ENCODE measurements at places on chromosomes 6 and 20. TPM values are rescaled to one million over a fixed set of nuclear protein-coding genes. Genes with fewer than 3 reads are reported as not detected.

- no peak for DNase-seq
Observed at GRCh38 chr20:58741384-58741783, 48.8 kb downstream of the NPEPL1 start.

- no peak for DNase-seq
Observed at GRCh38 chr20:51758978-51759544, 9.1 kb downstream of the ATP9A start.

- no peak for DNase-seq
Observed at GRCh38 chr6:137754366-137754765, 112.7 kb upstream of the TNFAIP3 start.

DNA sequence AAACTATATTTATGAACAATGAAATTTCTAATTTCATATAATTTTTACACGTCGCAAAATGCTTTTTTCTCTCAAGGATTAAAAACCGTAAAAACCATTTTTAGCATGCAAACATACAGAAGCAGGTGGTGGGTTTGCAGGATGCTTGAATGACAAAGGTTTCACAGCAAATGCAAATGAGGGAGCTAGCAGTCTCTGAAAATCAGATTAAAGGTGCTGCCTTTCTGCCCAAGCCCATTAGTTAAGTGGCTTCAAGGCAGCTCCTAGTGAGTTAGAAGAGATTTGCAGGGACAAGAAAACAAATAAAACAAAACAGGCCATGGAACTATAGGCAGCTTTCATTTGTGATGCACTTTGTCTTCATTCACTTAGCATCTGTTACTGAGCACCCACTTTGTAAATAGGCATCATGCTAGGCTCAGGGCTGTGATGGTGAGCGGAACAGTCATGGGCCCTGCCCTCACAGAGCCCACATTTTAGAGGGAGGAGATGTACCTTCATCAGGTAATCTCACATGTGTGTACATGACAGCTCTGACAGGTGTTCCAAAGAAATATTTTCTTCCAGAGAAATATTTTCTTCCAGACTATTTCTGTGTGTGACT is 29.5 kb downstream of the NAPB start:
- no peak for DNase-seq

- no peak for DNase-seq
Observed at GRCh38 chr6:136767570-136768309, 24.5 kb downstream of the MAP3K5 start.

GRCh38 chr6:158783851-158784250 is 35.3 kb downstream of the EZR start:
- no peak for DNase-seq

DNA sequence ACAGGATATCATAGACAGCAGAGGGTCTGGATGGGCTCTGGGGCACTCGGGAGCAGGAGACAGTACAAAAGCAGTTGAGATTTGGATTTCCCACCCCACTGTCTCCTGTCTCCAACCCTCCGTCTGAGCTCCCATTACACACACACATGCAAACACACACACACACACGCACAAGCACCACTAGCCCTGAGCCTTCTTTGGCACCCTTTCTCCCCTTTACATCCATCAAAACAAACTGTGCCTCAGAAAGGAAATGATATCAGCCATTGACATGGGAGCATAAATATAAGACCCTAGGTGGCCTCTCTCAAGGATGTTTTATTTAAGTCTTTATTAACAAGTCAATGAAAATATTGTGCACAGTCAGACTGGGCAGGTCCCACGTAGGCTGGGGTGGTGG is 17.5 kb downstream of the TTBK1 start:
- no peak for DNase-seq

DNA sequence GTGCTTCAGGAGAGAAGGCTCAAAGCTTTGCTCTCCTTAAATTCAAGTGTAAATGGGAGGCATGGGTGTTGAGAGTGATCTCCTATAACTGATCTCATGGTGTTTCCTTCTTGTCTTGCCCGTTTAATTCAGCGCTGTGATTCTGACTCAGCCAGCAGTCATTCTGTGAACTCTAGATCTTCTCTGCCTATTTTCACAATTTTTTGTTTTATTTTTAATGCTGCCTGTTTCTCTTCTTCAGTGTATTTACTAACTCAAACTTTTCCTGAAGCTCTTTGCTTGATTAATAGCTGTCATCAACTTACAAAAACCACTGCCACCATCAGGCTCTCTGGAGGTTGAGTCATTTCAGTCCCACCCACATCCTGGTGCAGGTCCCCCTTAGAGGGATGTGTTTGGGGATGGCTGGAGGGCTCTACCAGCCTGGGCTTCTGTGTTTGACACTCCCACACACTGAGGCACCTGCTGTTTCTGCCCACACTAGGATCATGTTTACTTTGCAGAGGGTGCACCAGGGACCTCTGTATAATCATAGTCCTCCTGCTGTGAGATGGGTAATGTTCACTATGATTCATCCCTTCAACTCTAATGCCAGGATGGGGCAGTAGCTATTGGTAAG is 94.0 kb downstream of the SHLD1 start:
- DNase-seq, result no peak

GRCh38 chr6:82617648-82618047 is 254.0 kb downstream of the TPBG start:
- DNase-seq, result no peak

- DNase-seq, result no peak
Observed at GRCh38 chr6:36751833-36752186, 54.2 kb downstream of the RAB44 start.

DNA sequence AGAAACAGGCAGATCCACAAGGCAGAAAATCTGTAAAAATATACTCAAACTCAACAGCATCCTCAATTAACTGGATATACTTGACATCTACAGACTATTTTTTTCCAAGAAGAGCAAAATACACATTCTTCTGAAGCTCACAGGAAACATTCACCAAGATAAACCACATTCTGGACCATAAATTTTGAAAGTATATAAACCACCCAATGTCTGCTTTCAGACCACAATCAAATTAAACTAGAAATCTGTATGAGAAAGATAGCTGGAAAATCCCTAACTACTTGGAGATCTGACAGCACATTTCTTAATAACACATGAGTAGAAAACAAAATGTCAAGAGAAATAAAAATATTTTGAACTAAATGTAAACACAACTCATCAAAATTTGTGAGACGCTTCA is 195.5 kb downstream of the ERMARD start:
- DNase-seq, result no peak

DNA sequence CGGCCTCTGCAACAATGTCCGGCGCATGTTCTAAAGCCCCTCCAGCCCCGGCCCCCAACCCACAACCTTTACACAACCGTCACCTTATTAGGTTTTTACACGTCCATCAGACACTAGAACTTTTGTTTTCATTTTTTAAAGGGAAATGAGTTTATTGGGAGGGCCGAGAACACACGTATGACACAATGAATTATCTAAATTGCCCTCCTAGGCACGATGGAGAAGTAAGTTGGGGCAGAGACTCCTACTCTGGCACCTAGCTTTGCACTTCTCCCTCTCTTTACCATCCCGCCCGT is 1.2 kb upstream of the DLL1 start:
- no peak for DNase-seq

- no peak for DNase-seq
Observed at GRCh38 chr6:34150766-34151165, 4.9 kb upstream of the GRM4 start.

DNA sequence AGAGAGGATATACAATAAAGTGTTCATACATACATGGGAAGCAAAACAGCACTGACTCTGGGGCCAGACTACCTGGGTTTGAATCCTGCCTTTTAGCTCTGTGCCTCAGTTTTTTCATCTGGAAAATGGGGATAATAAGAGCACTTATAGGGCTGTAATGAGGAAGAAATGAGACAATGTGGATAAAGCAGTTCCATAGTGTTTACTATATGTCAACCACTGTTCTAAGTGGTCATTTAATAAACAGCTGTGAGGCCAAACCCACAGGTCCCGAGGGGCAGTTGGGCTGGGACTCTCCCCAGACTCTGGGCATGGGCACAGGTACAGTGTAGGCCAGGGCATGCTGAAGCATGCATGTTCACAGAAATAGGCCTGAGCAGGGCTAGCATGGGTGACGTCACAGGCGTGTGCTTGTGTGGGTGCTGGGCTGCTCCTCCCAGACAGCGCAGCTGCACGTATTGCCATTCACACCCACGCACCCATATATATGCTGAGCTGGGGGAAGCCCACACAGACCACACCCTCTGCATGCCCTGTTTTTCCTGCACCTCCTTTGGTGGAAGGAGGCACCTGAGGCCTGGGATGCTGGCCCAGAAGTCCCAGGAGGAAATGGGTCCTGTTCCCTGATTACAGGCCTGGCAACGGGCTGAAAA is 3.5 kb upstream of the PLCG1 start:
- DNase-seq, result peak; percentile 34

GRCh38 chr20:20561841-20562240 is 150.6 kb downstream of the RALGAPA2 start:
- no peak for DNase-seq

DNA sequence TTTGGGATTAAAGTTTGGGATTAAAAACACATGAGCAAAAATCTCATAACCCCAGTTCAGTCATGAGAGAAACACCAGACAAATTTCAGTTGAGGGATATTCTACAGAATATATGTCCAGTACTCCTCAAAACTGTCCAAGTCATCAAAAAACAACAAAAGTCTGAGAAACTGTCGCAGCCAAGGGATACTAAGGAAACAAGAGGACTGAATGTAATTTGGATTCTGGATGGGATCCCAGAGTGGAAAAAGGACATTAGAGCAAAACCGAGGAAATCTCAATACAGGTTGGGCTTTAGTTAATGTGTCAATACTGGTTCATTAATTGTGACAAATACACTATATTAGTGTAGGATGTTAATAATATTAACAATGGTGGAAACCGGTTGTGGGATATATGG is 219.3 kb downstream of the BCKDHB start:
- DNase-seq, result no peak

DNA sequence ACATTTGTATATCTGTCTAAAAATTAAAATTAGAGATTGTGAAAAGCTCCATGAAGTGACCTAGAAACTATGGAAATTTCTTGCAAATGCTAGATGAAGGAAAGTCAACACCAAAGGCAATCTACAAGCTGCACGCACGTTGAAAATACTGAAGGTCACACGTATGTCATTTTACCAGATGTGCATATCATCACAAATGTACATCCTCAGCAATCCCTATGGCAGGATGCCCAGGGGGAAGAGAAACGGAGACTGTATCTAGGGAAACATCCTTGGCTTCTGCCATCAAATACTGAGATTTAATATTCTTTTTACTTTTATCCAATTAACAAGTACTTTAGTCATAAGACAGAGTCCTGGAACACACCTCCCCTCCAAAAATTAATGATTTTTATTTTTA is 672.0 kb downstream of the RNF144B start:
- DNase-seq, result no peak

DNA sequence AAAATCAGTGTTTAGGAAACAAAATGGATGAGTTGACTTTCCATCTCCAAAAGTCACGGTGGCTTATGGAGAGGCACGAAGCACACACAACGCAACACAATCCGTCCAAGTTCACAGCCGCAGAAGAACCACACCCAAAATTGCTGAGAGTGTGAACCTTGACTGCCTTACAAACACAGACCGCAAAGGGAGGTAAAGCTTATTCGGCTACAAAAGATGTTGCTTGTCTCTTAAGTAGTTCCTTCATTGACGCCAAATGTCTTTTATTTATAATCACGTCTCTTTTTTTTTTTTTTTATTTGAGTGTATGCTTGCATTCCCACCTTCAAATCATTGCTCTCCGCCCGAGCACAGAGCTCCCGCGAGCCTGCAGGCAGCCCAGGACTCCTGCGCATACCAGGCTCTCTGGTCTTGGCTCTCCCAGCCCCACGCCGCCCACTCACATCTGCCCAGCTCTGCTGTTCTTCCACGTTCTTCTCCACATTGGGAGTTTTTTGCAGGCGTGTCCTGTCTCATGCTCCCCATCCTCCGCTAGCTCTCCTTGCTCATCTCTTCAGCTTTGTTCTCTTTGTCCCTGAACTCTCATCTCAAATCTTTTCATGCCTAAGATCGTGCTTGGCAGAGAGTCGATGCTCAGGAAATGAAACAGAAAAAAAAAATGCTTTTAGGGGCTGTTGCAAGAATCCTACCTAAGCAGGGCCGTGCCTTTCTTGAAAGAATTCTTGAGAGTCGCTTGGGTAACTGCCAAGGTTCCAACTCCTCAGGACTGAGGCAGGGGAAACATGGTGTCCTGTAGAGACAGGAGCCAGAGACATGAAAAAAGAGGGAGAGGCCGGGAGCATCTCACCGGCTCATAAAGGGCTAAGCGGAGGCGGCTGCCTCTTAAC is 25.8 kb downstream of the LY86 start:
- DNase-seq, result peak; percentile 32

- no peak for DNase-seq
Observed at GRCh38 chr20:48310305-48310704, 517.5 kb downstream of the PREX1 start.

- no peak for DNase-seq
Observed at GRCh38 chr6:40563111-40563510, 24.1 kb downstream of the LRFN2 start.

- DNase-seq, result no peak
Observed at GRCh38 chr6:3287976-3288707, 29.4 kb downstream of the PSMG4 start.

GRCh38 chr6:118669561-118669960 is 18.2 kb upstream of the CEP85L start:
- no peak for DNase-seq

DNA sequence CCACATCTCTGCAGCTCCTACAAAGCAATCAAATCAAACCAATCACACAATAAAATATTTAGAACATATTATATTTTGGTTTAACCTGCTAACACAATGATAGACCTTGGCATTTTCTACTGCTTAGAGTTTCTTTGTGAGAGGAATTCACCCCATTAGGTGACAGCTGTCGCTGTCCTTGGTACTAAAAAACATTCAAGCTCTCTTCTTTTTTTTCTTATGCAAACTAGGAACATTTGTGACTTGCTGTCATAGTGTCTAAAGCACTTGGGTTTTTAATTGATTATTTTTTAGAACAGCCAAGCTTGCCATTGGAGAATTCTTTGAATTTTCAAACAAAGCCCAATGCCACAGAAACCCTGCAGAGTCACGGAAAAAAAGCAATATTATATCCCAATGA is 46.4 kb downstream of the CNR1 start:
- DNase-seq, result no peak

ZNF318 gene
- total RNA-seq, result 38.5 TPM

SCRT2 gene
- not detected for total RNA-seq

TMEM217 gene
- not detected for total RNA-seq

BANF2 gene
- not detected for total RNA-seq

TFAP2C gene
- not detected for total RNA-seq

KHDC1L gene
- total RNA-seq, result not detected

RAET1G gene
- total RNA-seq, result not detected

POU3F2 gene
- total RNA-seq, result not detected

RAET1L gene
- not detected for total RNA-seq

EPHA7 gene
- total RNA-seq, result not detected

APOM gene
- 3.6 TPM for total RNA-seq

KCNK17 gene
- not detected for total RNA-seq

CABLES2 gene
- total RNA-seq, result 4.3 TPM

BHLHE23 gene
- not detected for total RNA-seq

Data from naive thymus-derived CD4-positive, alpha-beta T cell (primary cell).